Motor neuron (in vitro differentiated cells): ENCODE measurements at places on chromosomes 11 and 22. TPM values are rescaled to one million over a fixed set of nuclear protein-coding genes. Genes with fewer than 3 reads are reported as not detected.
A peak's percentile ranks its signal among the peaks of the same experiment; 100 is the strongest.

GRCh38 chr11:3995307-3995706 lies 99.3 kb upstream of the RRM1 start:
- peak; percentile 34 for ATAC-seq

DNA sequence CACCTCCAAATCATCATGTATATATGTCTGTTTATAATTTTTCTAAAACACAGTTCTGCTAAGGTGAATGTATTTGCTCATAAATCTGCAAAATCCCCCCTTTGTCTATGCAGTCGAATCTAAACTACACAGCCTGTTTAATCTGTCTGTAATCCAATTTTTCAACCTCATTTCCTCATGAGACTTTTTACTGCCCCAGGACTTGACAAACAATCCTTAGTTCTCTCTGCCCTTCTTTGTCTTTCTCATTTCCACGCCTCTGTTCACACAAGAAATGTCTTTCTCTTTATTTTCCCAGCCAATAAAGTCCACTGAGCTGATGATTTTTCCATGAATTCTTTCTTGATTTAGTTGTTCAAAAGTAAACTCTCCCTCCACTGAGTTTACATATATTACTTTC lies 1154.3 kb downstream of the FAM181B start:
- no peak for ATAC-seq

DNA sequence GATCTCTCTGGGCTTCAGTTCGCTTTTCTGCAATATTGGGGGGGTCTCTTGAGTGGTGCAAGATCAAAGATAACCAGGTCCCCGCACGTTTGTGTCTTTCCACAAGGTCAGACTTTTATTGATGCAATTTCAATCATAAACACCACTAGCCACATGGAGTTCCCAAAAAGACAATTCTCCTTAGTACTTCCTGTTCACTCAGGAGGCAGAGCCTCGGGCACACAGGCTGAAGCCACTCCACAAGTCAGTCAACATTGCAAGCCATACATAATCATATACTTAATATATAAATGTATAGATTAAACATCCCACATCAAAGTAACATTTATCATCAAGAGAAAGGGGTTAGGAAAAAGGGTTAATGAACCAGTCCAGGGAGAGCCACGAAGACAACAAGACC lies 12.0 kb downstream of the ST14 start:
- no peak for ATAC-seq

DNA sequence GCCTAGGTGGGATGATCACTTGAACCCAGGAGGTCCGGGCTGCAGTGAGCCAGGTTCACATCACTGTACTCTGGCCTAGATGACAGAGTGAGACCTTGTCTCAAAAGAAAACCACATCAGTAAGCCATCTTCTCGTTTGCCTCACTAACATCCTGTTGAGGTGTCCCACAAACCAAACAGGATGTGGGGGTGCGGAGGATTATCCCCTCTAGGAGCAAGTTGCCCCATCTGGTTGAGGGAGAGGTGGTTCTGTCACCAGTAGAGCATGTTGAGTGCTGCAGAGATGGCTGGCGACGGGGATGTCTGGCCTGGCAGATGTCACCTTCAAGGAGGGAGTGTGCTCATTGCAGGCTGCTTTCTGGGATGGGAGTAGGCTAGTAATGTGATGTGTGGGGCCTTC lies 72.4 kb downstream of the ZNRF3 start:
- no peak for ATAC-seq

DNA sequence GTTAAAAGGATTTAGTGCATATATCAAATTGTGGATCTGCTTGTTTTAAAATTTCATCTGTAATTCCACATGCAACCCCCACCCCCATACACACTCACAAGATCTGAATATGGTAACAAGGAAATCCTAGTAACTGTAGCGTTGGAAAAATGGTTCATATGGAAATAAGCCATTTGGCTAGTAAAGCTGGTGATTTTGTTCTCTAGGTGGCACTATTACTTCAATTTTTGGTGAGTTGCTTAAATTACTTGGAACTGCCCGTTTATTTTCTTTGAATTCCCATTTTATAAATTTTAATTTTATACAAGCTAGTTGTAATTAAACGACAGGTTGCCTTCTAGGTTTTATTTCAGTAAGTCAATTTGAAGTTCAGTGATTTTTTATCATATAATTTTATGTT lies 5.3 kb downstream of the BDNF start:
- no peak for ATAC-seq

DNA sequence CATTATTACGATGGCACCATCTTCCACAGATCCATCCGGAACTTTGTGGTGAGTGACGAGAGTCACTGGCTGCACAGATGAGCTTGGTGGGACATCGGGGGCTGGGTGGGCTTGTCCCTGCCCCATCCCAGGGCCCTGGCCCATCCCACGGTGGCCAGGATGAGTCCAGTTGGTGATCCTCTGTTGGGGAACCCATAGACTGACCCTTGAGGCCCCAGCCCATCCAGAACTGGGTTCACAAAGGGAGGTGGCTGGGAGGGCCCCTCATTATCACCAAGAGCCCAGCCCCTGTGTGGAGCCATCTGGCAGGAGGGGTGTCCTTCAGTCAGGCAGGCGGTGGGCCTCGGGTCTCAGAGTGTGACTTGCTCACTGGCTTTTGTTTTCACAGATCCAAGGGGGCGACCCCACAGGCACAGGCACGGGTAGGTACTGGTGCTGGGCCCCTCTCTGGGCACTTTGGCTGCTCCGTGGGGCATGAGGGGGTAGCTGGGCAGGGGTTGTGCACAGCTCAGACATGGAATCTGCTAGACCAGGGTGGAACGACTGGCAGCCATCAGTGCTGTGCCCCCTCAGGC lies 22.0 kb downstream of the PPIL2 start:
- ATAC-seq: no peak

DNA sequence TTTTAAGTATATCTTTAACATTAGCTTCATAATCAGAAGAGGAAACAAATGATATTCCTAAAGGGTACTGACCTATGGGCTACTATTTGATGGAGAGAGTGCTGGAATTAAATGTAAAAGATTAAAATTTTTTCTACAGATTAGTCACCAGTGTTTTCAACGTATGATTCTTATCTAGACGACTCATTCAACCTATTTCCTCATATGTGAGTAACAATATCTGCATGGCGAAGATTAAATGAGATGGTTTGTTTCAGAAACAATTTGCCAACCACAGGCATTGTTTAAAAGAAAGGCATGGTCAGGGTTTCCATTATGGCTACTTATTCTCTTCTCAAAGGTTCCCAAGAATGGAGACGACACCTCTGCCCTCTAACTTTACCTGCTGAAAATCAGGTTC lies 20.4 kb downstream of the OR56B4 start:
- no peak for ATAC-seq

DNA sequence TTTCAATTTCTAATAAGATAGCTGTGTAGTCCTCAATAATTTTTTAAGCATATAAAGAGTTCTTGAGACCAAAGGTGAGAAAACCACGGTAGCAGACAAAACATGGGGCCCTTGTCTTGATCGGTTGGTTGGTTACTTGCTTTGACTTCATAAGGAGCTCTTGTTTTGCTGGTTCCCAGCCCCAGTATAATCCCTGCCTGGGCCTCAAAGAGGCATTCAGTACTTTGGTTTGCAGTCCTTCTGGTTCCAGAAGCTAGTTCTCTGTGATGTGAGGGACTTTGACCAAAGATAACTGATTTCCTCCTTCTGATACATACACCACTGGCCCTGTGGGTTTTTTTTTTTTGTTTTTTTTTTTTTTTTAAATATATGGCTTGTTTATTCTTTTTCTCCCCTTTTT lies 17.1 kb downstream of the MARK2 start:
- no peak for ATAC-seq

DNA sequence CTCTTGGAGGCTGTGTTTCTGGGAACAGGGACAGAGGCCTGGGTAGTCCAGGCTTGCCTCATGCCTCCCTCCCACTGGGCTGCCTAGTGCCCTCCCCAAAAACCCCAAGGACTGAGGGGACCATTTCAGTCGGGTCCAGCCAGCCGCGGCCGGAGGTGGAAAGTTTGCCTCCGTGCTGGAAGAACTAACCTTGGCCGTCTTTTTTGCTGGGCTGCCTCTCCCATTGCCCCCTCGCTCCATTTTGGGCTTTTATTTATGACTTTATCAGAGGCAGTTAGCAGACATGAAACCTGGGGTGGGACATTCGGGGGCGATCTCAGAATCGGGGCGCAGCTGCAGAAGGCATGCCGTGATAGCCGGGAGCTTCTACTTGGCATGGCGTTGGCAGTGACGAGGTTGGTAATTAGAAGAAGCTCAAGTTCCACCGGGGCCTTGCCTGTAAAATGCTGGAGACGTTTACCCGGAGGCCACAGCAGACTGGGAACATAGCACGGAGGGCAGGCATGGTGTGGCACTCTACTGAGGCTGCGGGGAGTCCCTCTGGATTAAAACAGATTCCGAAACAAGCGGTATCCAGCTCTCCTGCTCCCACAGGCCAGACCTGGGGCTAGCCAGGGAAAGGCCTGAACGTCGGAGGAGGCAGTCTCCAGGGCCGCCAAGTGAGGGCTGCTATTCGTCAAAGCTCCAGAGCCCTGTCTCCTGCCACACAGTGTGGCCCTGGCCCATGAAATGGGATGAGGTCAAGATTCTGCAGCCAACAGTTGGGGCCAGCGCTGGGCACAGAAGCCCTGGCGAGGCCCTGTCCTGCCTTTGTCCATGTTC lies 76.4 kb upstream of the PPARA start:
- ATAC-seq: no peak

DNA sequence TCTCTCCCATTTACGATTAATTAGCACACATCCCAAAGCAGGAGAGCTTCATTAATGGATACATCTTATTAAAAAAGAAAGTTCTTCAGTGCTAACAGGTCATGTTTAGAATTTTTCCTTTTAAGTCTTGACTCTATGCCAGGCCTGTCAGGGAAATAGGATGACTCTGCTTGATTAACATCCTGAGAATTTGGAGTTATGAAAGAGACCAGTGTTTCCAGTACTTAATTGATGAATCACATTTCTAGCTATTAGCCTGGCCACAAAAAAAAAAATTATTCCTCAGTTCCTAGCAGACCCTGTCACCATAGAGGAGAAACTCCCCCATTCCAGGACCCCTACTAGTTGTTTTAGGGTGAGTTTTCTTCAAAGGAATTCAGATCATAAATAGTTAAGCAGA lies 23.6 kb upstream of the ME3 start:
- ATAC-seq: no peak

DNA sequence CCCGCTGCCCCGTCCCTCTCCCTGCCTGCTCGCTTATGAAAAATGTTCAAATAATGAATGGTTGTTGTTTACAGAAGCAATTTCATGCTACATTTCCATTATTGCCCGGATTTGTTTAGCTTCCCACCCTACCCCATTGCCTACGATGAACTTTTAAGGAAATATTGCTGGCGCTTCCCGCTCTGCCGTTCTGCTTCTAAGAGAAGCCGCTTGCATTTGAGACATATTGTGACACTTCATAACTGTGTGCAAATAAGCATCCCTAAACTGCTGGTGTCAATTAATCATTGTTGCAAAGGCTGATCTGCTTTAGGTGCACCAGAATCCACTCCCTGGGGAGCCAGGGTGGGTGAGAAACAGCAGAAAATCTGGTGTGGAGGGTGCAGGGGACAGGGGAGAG lies 52.3 kb upstream of the LMO1 start:
- no peak for ATAC-seq

Gene NXPE1
- total RNA-seq: 0.36 and 0.93 TPM in 2 replicates

Gene POU2AF1
- 0.41 and 0.70 TPM in 2 replicates for total RNA-seq

Gene NPAS4
- total RNA-seq: 12.7 and 19.1 TPM in 2 replicates

Gene VSIG10L2
- 0.09 and 0.21 TPM in 2 replicates for total RNA-seq

Gene SAA1
- not detected in 2 replicates for total RNA-seq

Gene SEPTIN3
- total RNA-seq: 119 and 129 TPM in 2 replicates

Gene C1QTNF5
- total RNA-seq: 4.5 and 4.9 TPM in 2 replicates
